ENCODE measurements at places on chromosomes 6 and 20.
A peak's percentile ranks its signal among the peaks of the same experiment; 100 is the strongest.

- peak; percentile 23 for DNase-seq
These were observed 138.7 kb upstream of the SASH1 start for GRCh38 chr6:148203970-148204369.

GRCh38 chr6:168037242-168037641, 39.8 kb downstream of the KIF25 start:
- no peak for DNase-seq

GRCh38 chr20:63267691-63268090, 4.9 kb upstream of the ARFGAP1 start:
- DNase-seq, result no peak

GRCh38 chr6:53725791-53726575, 60.4 kb upstream of the KLHL31 start:
- DNase-seq, result peak; percentile 56

Measured in stimulated activated CD8-positive, alpha-beta memory T cell treated with anti-CD3 and anti-CD28 coated beads, Interleukin-4, amount 100 ng/mL, for 4 hours (primary cell).